Ascending aorta (tissue), 2 donors: ENCODE measurements at places on chromosomes 1 and 21. TPM values are rescaled to one million over a fixed set of nuclear protein-coding genes. Genes with fewer than 3 reads are reported as not detected.
A peak's percentile ranks its signal among the peaks of the same experiment; 100 is the strongest.

DNA sequence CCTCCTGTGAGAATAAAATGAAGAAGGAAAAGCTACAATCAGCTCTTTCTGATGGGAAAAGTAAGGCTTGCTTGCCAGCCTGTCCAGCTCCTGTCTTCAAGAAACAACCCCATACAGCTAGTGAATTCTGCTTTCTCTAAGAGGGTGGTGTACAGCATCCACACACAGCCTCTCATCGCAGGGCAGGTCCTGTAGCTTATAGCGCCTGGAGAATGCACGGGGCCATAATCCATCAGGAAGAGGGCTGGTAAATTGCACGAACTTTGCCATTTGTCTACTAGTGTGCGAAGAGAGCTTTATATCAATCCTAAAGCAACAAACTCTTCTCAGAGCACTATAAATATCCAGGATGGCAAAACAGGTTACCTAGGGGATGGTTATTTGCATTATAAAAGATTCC is 83.3 kb upstream of the SAMSN1 start:
- H3K4me1 ChIP-seq, result no peaks in the 10 kb centered on the region
- no peaks in the 10 kb centered on the region for H3K36me3 ChIP-seq
- H3K27ac ChIP-seq, result no peak overlapping the region
- no peaks in the 10 kb centered on the region for H3K27me3 ChIP-seq
- no peak for DNase-seq
- H3K4me3 ChIP-seq, result no peak overlapping the region

The TENT5C gene
- total RNA-seq, result 0.32 TPM

DNA sequence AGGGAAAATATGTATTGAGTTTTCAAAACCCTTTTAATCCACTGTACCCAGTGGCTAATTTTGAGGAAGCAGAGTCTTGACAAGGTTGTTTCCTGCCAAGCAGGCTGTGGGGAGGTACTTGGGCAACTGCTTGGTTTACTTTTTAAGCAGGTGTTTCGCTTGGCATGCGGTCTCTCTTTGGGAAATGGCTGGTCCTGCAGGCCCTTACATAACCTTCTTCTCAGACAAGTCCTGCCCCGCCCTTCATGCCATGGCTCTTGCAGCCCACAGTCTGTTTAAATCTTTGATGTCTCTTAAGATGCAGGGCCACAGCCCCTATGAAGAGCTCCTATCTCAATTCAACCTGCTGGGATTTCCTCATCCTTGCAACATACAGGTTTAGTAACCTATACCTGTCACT is 36.0 kb upstream of the ABCD3 start:
- H3K27ac ChIP-seq, result no peak overlapping the region
- no peaks in the 10 kb centered on the region for H3K36me3 ChIP-seq
- no peaks in the 10 kb centered on the region for H3K27me3 ChIP-seq
- H3K4me3 ChIP-seq, result no peak overlapping the region
- no peaks in the 10 kb centered on the region for H3K4me1 ChIP-seq
- no peak for DNase-seq

GRCh38 chr1:20192364-20192763 is 6.0 kb upstream of the PLA2G2C start:
- H3K36me3 ChIP-seq, result no peaks in the 10 kb centered on the region
- no peaks in the 10 kb centered on the region for H3K4me1 ChIP-seq
- H3K4me3 ChIP-seq, result no peak overlapping the region

The CD1C gene
- not detected for total RNA-seq

The OR2T35 gene
- total RNA-seq, result not detected

DNA sequence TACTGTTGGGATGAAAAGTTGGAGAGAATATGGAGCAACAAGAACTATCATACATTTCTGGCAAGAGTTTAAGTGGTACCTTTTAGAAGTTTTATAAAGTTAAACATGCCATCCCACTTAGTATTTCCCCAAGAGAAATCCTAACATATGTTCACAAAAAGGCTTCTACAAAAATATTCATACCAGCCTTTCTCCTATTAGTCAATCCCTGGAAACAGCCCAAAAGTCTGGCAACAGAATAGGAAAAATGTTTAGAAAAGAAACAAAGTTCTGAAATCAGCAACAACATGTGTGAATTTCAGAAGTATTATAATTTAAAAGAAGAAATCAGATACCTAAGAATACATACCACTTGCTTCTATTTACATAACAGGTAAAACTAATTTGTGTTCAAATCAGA is 271.0 kb downstream of the DSCAM start:
- no peak overlapping the region for H3K4me3 ChIP-seq
- no peak for DNase-seq
- H3K4me1 ChIP-seq, result no peaks in the 10 kb centered on the region
- no peak overlapping the region for H3K27ac ChIP-seq
- H3K27me3 ChIP-seq, result no peaks in the 10 kb centered on the region

The TINAGL1 gene
- total RNA-seq, result 1,807 TPM

DNA sequence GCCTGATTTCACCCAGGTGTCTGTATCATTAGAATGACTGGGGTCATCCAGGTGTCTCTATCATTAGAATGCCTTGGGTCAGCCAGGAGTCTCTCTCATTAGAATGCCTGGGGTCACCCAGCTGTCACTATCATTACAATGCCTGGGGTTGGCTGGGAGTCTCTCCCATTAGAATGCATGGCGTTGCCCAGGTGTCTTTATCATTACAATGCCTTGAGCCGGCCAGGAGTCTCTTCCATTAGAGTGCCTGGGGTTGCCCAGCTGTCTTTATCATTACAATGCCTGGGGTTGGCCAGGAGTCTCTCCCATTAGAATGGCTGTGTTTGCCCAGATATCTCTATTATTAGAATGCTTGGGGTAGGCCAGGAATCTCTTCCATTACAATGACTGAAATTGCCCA is 61.6 kb downstream of the RNF187 start:
- H3K36me3 ChIP-seq, result no peaks in the 10 kb centered on the region
- no peaks in the 10 kb centered on the region for H3K4me1 ChIP-seq
- peak; percentile 16 for DNase-seq
- no peak overlapping the region for H3K4me3 ChIP-seq

GRCh38 chr1:182507685-182508084 is 57.7 kb downstream of the RGSL1 start:
- DNase-seq, result no peak
- no peaks in the 10 kb centered on the region for H3K27me3 ChIP-seq
- H3K36me3 ChIP-seq, result no peaks in the 10 kb centered on the region
- no peaks in the 10 kb centered on the region for H3K4me1 ChIP-seq

The ADCY10 gene
- total RNA-seq, result 1.9 TPM

The ANGPTL3 gene
- not detected for total RNA-seq

DNA sequence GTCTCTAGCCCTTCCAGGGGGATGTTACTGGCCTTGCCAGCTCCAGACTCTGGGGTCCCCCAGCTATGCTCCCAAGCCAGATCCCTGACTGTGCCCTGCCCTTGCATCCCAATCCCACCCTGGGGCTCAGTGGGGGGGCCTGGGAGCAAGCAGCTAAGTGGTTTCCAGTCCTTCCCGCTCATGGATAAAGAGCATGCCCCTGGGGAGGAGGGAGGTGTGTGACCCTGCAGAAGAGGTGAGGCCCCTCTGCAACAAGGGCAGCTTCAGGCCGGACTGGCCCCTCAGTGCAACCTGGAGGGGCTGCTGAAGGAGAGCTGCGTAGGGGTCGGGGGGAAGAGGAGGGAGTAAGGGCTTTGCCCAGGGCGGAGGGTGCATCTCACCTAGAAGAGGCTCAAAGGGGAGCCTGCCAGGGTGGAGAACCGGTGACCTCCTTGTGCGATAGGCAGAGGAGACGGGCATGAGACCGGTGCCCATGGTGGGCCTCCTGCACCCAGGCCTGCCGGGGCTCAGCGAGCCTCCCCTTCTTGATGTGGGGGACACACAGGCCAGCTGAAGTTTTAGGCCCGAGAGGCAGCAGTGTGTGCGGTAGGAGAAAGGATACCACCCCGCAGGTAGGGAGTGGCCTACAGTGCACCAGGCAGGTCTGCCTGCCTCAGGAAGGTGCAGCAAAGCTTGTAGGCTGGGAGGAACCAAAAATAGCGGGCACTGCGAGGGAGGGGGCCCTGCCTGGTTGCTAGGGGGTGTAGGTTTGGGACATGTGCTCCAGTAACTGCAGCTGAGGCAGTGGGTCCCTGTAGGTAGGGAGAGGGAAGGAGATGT is 3.1 kb downstream of the OBSCN start:
- no peaks in the 10 kb centered on the region for H3K27me3 ChIP-seq
- no peaks in the 10 kb centered on the region for H3K36me3 ChIP-seq
- no peak overlapping the region for H3K4me3 ChIP-seq
- no peak for DNase-seq

The ATP6V1G3 gene
- total RNA-seq, result not detected

- H3K36me3 ChIP-seq, result peaks cover 36% of the 10 kb centered on the region
- H3K27ac ChIP-seq, result no peak overlapping the region
- H3K27me3 ChIP-seq, result no peaks in the 10 kb centered on the region
- DNase-seq, result no peak
- H3K4me1 ChIP-seq, result no peaks in the 10 kb centered on the region
These were observed 41.5 kb downstream of the CEP350 start for GRCh38 chr1:179996099-179996498.

- H3K36me3 ChIP-seq, result no peaks in the 10 kb centered on the region
- H3K27me3 ChIP-seq, result no peaks in the 10 kb centered on the region
- no peaks in the 10 kb centered on the region for H3K4me1 ChIP-seq
- no peak overlapping the region for H3K27ac ChIP-seq
These were observed 50.6 kb downstream of the DNTTIP2 start for GRCh38 chr1:93828367-93828755.

The ZMYM4 gene
- 9.6 TPM for total RNA-seq

DNA sequence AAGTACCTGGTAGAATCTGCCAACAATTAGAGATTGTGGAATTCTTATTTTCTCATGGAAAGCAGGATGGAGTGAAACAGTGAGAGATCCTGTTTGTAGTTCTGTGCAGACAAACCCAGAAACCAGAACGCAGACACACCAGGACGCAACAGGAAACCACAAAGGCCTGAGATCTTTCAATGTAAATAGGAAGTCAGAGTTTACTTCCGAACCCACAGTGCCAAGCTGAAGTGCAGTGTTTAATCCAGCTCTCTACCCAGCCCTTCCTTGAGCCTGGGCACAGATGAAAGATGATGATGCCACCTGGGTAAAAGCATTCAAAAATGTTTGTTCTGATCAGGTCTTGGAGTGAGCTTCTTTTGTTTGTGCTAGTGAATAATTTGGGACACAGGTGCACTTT is 244.2 kb upstream of the HOOK1 start:
- H3K4me3 ChIP-seq, result no peak overlapping the region
- no peak for DNase-seq
- H3K27me3 ChIP-seq, result no peaks in the 10 kb centered on the region
- no peak overlapping the region for H3K27ac ChIP-seq
- no peaks in the 10 kb centered on the region for H3K4me1 ChIP-seq

DNA sequence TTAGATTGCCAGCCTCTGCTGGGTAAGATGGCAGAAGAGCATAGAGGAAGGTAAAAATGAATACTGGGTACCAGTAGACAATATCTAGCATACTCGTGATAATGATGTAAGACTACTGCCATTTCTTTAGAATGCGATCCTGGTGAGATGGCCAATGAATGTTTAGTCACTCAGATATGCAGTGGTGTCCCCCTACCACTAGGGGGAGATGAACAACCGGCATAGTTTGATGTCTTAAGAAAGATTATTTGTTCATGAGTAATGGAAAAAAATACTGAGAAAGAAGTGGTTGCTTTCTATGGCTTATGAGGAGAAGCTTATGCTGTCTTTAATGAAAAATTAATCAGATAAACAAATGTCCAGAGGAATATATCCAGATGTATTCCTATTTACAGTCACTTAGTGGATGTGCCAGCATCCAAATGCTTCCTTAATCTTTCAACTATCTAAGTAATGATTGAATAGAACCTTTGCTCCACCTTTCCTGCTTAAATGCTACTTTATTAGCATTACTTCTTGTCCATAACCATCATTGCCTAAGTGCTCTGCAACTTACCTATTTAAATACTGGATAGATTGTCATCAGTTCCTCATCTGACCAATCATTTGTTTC is 256.6 kb downstream of the ST6GALNAC3 start:
- no peak overlapping the region for H3K27ac ChIP-seq
- H3K4me3 ChIP-seq, result no peak overlapping the region
- H3K4me1 ChIP-seq, result no peaks in the 10 kb centered on the region
- H3K36me3 ChIP-seq, result no peaks in the 10 kb centered on the region
- no peak for DNase-seq

DNA sequence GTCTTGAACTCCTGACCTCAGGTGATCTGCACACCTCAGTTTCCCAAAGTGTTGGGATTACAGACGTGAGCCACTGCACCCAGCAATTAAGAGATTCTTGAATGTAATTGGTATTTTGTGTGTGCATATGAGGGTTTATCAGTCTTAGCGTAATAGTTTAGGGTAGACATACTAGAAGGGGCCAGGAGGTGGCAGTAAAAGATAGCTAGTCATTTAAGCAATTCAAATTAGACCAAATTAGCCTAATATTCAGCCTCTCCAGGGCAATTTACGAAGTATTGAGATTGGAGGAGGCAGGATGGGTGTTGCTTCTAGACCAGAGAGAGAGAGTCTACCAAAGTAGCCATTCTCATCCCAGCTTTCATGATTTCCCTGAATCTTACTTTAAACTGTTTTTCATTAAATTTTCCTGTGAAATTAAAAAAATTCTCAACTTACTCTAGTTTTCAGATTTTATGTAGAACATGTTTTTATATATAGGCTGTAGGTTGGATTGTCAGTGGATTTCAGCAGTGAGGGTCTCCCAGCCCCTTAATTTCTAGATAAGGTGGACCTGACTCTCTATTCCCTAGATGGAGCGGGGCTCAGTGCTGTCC is 119.7 kb downstream of the HHAT start:
- H3K27me3 ChIP-seq, result no peaks in the 10 kb centered on the region
- H3K4me1 ChIP-seq, result no peaks in the 10 kb centered on the region
- no peak overlapping the region for H3K27ac ChIP-seq

The PLEKHG5 gene
- 11.4 TPM for total RNA-seq

DNA sequence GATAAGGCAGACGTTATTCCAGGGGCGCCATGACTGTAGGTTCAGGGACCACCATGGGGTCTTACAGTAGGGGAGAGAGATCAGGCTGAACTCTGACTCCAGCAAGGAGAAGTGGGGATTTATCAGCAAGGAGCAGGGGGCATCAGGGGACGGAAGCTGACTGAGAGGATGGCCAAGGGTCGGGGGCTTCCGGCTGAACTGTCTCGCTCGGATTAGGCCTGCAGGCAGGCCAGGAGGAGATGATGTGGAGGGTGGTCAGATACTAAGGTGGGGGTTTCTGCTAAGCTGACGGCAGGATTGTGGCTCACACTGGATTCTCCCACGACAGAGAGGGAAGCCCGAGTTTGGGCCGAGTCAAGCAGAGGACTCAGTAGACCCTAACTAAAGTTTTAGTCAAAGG is 186.9 kb upstream of the VAMP3 start:
- H3K4me3 ChIP-seq, result no peak overlapping the region
- no peak overlapping the region for H3K27ac ChIP-seq
- DNase-seq, result no peak
- H3K27me3 ChIP-seq, result no peaks in the 10 kb centered on the region
- H3K4me1 ChIP-seq, result no peaks in the 10 kb centered on the region

- no peak overlapping the region for H3K27ac ChIP-seq
- H3K4me1 ChIP-seq, result no peaks in the 10 kb centered on the region
- H3K4me3 ChIP-seq, result no peak overlapping the region
- no peaks in the 10 kb centered on the region for H3K27me3 ChIP-seq
- peaks cover 3% of the 10 kb centered on the region for H3K36me3 ChIP-seq
These were observed 99.2 kb downstream of the SGIP1 start for GRCh38 chr1:66633159-66633558.

The CIART gene
- total RNA-seq, result 0.64 TPM

The USH2A gene
- total RNA-seq, result not detected

- no peaks in the 10 kb centered on the region for H3K27me3 ChIP-seq
- H3K36me3 ChIP-seq, result no peaks in the 10 kb centered on the region
- peak overlapping the region; percentile 73 for H3K27ac ChIP-seq
- DNase-seq, result peak; percentile 77
These were observed 857.4 kb downstream of the USP25 start for GRCh38 chr21:16587141-16587581.

- DNase-seq, result no peak
- H3K27me3 ChIP-seq, result no peaks in the 10 kb centered on the region
- H3K4me3 ChIP-seq, result no peak overlapping the region
- no peaks in the 10 kb centered on the region for H3K36me3 ChIP-seq
- no peak overlapping the region for H3K27ac ChIP-seq
- H3K4me1 ChIP-seq, result peaks cover 2% of the 10 kb centered on the region
These were observed 7.2 kb downstream of the PRDM2 start for GRCh38 chr1:13707164-13707563.
